Left ventricle myocardium inferior (tissue), 1 donor: ENCODE measurements at places on chromosomes 13 and 19. TPM values are rescaled to one million over a fixed set of nuclear protein-coding genes. Genes with fewer than 3 reads are reported as not detected.

- no peak overlapping the region for H3K4me3 ChIP-seq
- no peak for DNase-seq
Measured at GRCh38 chr13:91323349-91323748, 24.1 kb upstream of the MIR17HG start.

GRCh38 chr13:109151696-109152095 lies 522.3 kb downstream of the MYO16 start:
- H3K27me3 ChIP-seq = no peaks in the 10 kb centered on the region
- no peaks in the 10 kb centered on the region for H3K36me3 ChIP-seq
- peaks cover 16% of the 10 kb centered on the region for H3K4me1 ChIP-seq
- DNase-seq = no peak
- no peak overlapping the region for H3K4me3 ChIP-seq

DNA sequence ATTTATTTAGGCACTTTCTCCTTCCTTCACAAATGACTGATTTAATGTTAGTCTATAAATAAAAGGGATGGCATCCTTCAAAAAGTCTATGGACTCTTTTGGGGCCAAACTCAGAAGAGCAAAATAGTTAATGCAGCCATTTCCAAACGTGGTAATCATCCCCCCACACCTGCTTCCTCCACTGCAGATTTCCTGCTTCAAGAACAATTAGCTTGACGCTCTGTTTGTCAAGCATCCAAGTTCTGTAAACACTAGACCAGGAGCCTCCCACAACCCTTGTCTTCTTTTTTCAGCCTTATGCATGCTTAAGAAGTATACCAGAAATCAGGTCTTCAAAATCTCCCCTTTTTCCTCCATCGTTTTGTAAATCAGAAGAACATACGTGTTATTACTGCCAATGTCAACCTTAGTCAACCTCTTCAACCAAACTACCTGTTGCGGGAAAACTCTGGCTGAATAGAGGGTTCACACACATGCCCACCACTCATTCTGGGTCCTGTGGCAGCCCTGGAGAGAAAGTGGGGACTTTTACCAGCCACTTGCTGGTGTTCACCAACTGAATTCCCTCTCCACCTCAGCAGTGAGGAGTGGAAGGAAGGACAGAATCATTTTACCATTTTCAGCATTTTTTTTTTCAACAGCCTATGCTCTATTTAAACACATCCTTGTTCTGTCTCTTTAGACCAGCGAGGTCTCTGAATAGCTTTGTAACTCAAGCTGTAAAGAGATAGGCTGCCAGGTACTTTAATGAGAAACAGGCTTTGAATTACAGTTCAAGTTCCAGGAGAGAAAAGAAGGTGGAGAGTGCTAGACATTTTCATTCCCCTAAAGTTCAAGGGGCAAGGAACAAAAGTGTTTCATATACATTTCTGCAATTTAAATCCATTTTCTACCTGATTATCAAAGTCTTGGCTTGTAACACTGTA lies 39.1 kb downstream of the EFNB2 start:
- peaks cover 26% of the 10 kb centered on the region for H3K36me3 ChIP-seq
- H3K4me3 ChIP-seq = no peak overlapping the region
- peaks cover 88% of the 10 kb centered on the region for H3K4me1 ChIP-seq
- DNase-seq = no peak

DNA sequence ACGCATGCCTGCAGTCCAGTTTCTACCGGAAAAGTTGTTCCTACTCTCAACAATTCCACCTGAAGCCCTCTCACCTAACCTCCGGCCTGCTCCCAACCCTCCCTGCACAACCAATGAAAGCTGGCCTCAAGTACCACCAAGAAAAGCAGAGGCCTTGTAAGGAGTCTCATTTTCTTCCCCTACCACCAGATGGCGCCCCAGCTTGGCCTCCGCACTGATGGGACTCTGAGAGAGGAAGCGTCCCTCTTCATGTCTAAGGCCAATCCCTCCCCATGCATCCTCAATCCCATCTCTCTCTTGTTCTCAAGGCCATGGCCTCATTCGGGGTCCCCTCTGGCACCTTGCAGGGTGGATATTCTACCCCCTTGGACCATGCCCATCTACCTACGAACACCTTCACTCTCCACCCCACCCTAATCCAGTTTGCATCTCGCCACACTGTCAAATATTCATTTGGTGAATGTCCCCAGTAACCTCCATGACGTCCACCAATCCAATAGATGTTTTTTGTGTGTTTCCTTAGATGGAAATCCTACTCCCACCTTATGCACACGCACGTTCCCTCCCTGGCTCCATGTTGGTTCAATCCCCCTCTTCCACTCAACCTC lies 412.8 kb downstream of the ZNF536 start:
- no peaks in the 10 kb centered on the region for H3K4me1 ChIP-seq
- no peak overlapping the region for H3K4me3 ChIP-seq
- peak; percentile 43 for DNase-seq
- H3K27me3 ChIP-seq = peaks cover 40% of the 10 kb centered on the region

DNA sequence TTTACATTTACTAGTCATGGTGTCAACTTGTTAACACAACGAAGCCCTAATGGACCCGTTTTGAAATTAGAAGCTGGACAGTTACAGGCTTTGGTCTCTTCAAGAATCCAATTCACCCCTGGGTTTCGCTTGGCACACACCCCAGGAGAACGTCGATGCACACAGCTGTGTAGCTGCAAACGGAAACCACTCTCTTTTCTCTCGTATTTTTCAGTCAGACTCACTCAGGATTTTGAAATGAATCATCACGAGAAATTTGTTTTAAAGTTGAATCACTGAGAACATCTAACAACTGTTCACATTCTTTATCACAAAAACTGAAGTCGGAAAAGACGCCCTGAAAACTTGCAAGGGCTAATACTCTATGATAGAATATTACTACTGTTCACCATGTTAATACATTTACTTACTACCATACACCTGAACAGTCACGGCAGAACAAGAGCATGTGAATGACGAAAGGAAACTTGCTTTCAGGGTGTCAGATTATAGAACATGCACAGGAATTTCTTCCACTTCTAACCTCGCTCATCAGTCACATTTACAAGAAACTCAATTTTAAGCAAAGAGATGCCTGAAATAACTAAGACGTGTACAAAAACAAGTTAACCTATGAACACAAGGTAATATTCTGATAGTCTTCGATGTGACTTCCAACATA lies 4.7 kb downstream of the PNMA8A start:
- peaks cover 10% of the 10 kb centered on the region for H3K4me1 ChIP-seq
- DNase-seq = peak; percentile 56
- no peak overlapping the region for H3K4me3 ChIP-seq
- peak overlapping the region; percentile 27 for H3K27ac ChIP-seq
- H3K36me3 ChIP-seq = no peaks in the 10 kb centered on the region

- DNase-seq = no peak
- no peaks in the 10 kb centered on the region for H3K27me3 ChIP-seq
- H3K4me1 ChIP-seq = peaks cover 56% of the 10 kb centered on the region
- H3K27ac ChIP-seq = no peak overlapping the region
Measured at GRCh38 chr19:50381881-50382729, 2.0 kb upstream of the POLD1 start.

GRCh38 chr19:40974633-40975037 lies 16.4 kb upstream of the CYP2B6 start:
- peak; percentile 51 for DNase-seq
- no peak overlapping the region for H3K27ac ChIP-seq
- H3K4me3 ChIP-seq = no peak overlapping the region
- H3K4me1 ChIP-seq = no peaks in the 10 kb centered on the region
- peaks cover 78% of the 10 kb centered on the region for H3K27me3 ChIP-seq
- H3K36me3 ChIP-seq = no peaks in the 10 kb centered on the region

- no peak overlapping the region for H3K4me3 ChIP-seq
- peak overlapping the region; percentile 57 for H3K27ac ChIP-seq
- peaks cover 5% of the 10 kb centered on the region for H3K36me3 ChIP-seq
- no peaks in the 10 kb centered on the region for H3K27me3 ChIP-seq
Measured at GRCh38 chr13:110273254-110273653, 33.7 kb downstream of the COL4A1 start.

The CEACAM8 gene
- not detected for total RNA-seq

The C13orf46 gene
- 0.33 TPM for total RNA-seq
